Fibroblast of skin of back (primary cell): ENCODE measurements at places on chromosomes 5 and 9.
A peak's percentile ranks its signal among the peaks of the same experiment; 100 is the strongest.

DNA sequence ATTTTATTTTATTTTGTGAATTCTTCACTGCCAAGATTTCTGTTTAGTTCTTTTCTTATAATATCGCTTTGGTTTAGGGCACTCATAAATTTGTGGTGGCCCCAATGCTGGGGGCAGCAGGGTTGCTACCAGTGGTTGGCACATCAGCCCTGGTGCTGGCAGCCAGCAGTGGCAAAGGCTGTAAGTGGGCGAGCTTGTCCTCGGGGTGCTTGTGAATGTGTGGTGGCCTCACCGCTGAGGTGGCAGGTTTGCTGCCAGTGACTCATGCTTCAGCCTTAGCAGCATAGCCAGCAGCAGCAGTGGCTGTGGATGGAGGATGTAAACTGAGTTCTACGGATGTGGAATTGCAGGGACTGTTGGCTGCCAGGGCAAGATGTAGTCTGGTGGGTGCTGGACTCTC lies 262.9 kb upstream of the DMAC1 start:
- no peak for DNase-seq

- peak; percentile 21 for DNase-seq
Measured at GRCh38 chr9:72305102-72305546, 59.9 kb downstream of the ZFAND5 start.

- no peak for DNase-seq
Measured at GRCh38 chr5:156892223-156892622, 42.1 kb downstream of the PPP1R2B start.

GRCh38 chr5:112006721-112007120 lies 249.7 kb upstream of the NREP start:
- DNase-seq = peak; percentile 83

DNA sequence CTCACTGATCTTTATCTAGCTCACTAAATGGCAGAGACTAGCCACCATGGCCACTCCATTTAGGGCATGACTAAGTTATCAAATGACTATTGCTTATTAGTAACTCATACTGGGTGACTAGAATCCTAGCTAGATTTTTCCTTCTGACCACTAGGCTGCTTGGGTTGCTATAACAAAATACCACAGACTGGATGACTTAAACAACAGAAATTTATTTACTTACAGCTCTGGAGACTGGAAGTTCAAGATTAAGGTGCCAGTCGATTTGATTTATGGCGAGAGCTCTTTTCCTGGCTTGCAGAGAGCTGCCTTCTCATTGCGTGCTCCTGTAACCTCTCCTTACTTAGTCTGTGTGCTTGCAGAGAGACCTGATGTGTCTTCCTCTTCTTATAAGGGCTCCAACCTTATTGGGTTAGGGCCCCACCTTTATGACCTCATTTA lies 55.0 kb upstream of the APC start:
- peak; percentile 46 for DNase-seq

- DNase-seq = peak; percentile 91
Measured at GRCh38 chr5:28580616-28581015, 1542.2 kb upstream of the CDH9 start.

DNA sequence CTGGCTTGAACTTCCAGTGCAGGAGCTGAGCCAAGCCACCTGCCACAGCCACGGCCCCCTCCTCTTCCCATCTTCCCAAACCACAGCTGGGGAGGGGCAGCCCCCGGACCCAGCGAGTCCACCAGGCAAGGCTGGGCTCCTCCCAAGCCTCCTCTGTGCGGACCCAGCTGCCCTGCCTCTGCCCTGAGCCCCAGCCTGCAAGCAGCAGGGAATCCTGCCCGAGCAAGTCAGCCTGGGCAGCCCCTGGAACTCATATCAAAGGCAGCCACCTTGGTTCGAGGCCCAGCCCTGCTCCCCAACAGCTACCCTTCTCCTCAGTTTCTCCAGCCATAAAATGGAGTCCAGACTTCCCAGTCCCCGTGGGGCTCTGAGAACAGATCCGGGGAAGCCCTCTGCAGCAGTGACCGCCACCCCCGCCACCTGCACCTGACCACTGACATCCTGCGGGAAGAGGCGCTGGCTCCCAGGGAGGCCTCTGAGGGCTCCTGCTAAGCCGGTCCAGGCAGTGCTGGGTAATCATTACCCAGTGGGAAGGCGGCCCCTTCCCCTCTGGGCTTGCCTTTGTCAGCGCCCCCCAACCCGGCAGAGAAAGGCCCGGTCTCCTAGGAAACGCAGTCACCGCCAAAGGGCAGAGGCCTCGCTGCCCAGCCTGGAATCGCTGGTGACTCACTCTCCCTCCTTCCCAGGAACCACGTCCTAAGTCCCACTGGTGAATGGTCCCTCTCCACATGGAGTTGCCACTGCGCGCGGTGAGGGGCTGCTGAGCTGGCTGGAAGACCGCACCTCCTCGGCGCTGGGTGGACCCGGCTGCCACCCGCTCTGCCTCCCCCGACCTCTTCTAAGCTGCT lies 1.5 kb downstream of the VAV2 start:
- DNase-seq = peak; percentile 80

DNA sequence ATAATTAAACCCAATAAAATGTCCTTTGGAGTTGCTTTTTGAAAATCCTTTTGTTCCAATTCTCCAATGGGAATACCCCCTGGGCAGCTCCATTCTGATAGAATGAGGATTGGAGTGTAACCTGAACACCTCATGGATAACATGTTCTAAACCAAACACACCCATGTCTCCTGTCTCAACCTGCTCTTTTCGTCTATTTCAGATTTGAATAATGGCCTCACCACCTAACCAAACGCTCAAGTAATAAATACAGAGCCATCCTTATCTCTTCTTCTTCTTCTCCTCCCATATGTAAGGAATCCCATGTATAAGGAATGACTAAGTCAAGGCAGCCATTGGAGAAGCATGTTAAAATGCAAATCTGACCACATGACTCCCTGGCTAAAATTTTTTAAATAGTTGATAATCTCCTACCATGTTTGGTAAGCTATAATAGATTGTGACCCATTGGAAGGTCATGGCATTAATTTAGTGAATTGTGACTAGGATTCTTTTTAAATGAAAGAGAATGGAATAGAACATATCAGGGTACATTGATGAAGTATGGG lies 26.0 kb downstream of the ELL2 start:
- DNase-seq = peak; percentile 58

DNA sequence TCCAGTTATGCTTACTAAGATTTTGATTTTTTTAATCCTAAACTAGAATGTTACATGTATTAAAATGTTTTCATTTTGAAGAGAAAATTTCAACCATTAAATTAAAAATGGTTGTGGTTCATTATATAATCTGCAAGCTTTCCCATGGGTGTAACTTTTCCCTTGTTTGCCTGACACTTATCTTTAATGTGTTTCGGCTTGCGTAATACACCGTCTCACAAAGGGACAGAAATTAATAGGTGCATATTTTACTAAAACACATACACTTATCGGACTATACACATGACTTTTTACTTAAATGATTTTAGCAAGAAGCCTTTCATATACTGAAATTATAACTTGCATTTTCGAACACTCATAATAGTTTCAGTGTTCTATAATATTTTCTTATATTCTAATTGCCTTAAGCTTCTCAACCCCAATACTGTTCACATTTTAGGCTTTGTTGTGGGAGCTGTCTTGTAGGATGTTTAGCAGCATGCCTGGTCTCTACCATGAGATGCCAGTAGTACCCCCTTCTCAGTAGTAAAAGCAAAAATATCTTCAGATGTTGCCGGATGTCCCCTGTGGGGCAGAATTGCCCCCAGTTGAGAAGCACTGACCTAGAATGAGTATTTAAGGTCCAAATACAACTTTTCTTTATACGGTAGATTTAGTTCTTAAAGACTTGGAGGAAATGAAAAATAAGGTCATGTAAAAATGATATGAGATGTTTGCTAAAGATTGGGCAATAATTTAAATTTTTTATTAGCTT lies 28.6 kb downstream of the UGCG start:
- no peak for DNase-seq

- DNase-seq = no peak
Measured at GRCh38 chr9:92764381-92764987, at the start of gene BICD2. Gene BICD2 (minus strand): TSS chr9:92764833. CDS start chr9:92764744, 89 bp downstream.

- no peak for DNase-seq
Measured at GRCh38 chr5:149175346-149176105, 34.2 kb downstream of the ABLIM3 start.

GRCh38 chr9:73643379-73644013 lies 491.8 kb downstream of the ANXA1 start:
- DNase-seq = peak; percentile 24

GRCh38 chr5:132233081-132233480 lies 5.4 kb upstream of the P4HA2 start:
- no peak for DNase-seq
